ENCODE measurements at places on chromosomes 1 and 21. TPM values are rescaled to one million over a fixed set of nuclear protein-coding genes. Genes with fewer than 3 reads are reported as not detected.

DNA sequence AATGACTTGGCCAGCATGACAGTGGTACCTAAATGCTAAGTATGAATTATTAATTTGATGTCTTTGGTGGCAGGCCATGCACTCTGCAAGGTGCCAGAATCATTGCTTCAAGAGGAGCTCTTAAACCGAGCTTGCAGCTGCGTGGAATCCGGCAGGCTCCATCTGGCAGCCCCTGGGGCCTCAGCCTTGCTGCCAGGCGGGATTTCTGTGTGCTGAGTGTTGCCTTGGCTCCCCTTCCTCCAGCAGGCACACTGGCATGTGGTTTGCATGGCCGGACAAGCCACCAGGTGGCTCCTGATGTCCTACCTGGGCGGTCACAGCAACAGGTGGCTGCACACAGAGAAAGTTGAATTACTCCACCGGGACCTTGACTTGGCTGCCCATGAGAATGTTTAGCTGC is 155.4 kb downstream of the URB2 start:
- DNase-seq: no peak

Gene S100A7A
- total RNA-seq: not detected

Gene KCNJ15
- total RNA-seq: not detected

Gene ARHGEF2
- 188 TPM for total RNA-seq

Gene LINGO4
- total RNA-seq: not detected

DNA sequence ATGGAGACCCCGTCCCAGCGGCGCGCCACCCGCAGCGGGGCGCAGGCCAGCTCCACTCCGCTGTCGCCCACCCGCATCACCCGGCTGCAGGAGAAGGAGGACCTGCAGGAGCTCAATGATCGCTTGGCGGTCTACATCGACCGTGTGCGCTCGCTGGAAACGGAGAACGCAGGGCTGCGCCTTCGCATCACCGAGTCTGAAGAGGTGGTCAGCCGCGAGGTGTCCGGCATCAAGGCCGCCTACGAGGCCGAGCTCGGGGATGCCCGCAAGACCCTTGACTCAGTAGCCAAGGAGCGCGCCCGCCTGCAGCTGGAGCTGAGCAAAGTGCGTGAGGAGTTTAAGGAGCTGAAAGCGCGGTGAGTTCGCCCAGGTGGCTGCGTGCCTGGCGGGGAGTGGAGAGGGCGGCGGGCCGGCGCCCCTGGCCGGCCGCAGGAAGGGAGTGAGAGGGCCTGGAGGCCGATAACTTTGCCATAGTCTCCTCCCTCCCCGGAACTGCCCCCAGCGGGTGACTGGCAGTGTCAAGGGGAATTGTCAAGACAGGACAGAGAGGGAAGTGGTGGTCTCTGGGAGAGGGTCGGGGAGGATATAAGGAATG is 505 bp downstream of the LMNA start:
- no peak for DNase-seq

DNA sequence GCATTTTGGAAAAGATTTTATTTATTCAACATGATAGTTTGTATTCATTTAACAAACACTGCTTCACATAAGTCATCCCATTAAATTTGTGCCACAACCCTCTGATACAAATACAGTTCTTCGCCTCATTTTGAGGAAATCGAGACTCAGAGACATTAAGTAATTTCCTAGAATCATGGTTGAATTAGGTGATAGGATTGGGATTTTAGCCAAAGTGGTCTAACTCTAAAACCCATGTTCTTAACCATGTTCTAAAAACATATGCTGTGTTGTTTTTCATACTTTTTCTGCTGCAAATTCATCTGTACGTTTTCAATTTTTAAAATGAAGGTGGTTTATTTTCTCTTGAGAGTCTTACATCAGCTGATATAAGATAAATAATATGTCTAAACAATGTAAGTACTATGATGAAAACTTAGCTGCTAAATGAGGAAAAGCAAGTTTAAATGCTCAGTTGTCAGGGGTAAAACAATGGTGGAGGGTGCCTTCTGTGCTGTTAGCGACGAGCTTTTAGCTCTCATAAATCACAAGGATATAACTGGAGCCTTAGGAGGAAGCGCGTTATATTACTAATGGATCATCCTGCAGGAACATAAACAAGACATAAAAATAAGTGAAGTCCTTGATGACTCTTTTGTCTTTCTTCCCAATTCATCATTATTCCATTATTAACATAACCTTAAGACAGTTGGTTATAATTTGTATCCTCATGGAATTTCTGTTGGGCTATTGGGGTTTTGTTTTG is 97.7 kb downstream of the CACHD1 start:
- DNase-seq: no peak

Gene PADI4
- 0.29 TPM for total RNA-seq

Gene LRRIQ3
- total RNA-seq: 1.00 TPM

Gene ADAMTS5
- total RNA-seq: not detected

Gene GIPC2
- not detected for total RNA-seq

- DNase-seq: no peak
These were observed 98.9 kb downstream of the LYST start for GRCh38 chr1:235767795-235768194.

DNA sequence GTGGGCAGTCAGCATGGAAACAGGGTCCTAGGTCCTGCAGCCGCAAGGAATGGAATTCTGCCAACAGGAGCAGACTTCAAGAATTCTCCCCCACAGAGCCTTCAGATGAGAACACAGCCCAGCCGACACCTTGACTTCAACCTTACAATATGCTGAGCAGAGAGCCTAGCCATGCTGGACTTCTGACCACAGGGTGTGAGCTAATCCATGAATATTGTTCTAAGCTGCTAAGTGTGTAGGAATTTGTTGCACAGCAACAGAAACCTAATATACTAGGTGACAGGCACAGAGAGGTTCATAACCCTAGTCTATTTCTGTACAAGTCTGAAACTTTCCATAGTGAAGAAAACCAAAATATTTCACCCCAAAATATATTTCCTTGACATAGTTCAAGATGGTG is 32.9 kb upstream of the IFNGR2 start:
- no peak for DNase-seq

DNA sequence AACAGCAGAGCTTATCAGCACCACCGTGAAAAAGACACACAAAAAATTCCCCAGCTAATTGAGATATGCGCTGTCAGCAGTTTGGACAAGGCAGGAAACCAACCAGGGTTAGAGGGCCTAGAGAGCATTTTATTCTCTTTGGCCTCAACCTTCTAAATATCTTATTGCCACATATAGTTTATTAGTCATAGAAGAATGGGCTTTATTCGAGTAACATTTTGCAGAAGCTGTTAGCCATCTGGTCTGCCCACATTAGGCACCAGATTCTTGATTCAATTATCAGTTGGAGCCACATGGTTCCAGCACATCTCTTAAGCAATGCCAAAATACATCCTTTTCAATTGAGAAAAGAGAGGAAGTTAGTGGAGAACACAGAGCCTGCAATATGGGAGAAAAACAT is 109.9 kb upstream of the CXADR start:
- no peak for DNase-seq

DNA sequence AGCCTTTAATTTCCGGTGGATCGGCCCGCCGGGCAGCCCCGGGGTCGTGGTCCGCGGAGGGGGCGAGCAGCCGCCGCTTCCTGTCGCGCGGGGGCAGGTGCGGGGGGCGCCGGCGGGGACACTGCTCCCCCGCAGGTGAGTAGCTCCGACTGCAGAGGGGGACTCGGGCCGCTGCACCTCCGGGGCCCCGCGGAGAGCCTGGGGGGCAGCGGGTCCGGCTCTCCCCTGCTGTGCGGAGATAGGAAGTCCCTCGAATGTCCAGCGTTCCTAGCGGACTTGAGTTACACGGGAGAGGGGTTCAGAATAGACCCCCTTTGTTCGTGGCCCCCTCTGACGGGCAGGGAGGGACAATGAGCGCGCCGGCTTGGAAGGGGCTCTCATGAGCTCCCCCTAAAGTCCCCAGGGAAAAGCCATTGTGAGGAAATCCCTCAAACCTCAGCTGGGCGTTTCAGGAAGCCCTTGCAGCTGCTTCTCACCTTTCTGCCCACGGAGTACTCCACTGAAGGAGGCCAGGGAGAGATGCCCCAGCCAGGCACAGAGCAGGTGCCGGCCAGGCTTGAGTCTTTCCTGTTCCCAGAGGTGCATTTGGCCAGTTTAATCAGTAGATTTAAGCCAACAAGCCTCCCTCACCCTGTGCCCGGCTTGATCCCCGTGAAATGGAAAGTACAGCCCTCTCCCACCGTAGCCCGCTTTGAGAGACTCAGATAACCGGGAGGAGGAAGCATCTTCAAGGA is 925 bp downstream of the PDE9A start:
- DNase-seq: no peak

Gene KCNJ9
- not detected for total RNA-seq

Gene TP73
- 2.1 TPM for total RNA-seq

Gene NEXN
- 0.73 TPM for total RNA-seq

DNA sequence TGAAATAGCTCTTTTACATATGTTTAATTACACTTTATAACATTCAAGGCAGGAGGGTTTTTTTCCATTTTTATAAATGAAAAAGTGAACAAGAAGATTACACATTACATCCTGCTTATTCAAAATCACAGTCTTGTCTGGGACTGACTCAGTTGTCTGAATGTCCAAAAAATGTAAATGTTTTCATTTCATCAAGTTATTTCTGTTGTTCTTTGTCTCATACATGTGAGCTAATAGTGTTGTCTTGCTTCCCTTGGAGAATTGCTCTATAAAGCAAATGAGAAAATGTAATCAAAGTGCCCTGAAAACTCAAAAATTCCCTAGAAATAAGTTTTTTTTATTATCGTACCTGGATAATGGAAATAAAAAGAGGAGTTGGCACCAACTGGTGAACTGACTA is 242.9 kb downstream of the GRIK1 start:
- no peak for DNase-seq

Gene LPAR3
- 0.59 TPM for total RNA-seq

DNA sequence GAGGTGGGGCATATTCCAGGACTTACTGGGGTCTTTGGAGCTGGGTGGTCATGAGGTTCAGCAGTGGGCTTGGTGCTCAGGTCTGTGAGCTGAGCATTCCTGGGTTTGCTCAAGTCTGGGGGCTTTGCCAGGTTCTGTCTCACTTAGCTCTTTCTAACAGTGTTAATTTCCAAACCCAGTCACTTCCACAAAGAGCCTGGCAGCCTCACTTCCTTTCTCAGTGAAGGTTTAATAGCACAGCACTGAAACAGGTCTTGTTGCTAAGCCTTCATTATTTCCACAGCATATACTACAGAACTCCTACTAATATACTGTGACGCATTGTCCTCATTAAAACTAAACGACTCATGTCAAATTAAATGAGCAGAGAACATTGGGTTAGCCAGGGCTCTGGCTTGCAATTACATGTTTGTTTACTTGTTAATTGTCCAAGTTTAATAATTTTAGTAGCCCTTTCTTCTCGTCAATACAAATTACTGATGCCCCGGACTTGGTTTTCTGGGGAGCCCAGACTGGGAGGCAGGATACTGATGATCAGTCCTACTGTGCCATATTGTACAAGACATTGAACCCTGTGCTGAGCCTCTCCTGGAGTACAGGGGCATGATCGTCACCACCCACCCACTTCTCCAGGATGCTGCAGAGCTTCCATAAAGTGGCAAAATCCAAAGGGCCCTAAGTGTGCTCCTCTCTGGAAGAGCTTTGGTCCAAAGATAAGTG is 170.7 kb downstream of the IER5 start:
- DNase-seq: no peak

Gene RAB25
- total RNA-seq: 0.38 TPM

All from activated B cell treated with CpG ODN at 0.5 μM for 24 hours (primary cell).